Mesothelial cell of epicardium (in vitro differentiated cells): ENCODE measurements at places on chromosomes 5 and 9.

- DNase-seq, result no peak
These were observed 5.2 kb downstream of the SURF4 start for GRCh38 chr9:133370685-133371084.

- no peak for DNase-seq
These were observed 113.0 kb downstream of the VPS13A start for GRCh38 chr9:77290373-77290772.

- DNase-seq, result no peak
These were observed 398.9 kb downstream of the PLK2 start for GRCh38 chr5:58060996-58061395.

DNA sequence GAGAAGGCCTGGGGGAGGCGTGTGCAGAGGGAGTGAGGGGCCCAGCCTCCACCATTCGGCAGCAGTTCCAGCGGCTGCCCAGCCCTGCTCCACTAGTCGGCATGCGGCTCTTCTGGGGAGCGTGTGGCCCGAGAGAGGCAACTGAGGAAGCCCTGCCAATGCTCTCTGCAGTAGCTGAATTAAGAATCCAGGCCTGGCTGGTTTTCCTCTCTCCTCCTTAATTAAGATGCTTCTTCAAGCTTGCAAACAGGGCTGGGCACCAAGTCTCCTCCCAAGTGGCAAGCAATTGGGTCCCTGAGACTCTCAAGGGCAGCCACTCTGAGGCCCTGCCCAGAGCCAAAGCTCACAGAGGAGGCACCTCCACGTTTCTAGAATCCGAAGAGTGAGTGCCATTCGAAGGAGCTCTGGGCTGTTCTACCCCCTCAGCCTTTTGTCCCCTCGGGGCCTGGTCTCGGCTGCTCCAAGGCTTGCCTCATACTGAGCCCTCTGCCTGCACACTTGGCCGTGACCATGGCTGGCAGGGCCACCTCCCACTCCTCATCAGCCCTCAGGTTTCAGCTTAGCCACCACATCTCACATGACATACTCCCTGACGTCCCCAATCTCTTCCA lies 75.4 kb upstream of the LRRTM2 start:
- no peak for DNase-seq

DNA sequence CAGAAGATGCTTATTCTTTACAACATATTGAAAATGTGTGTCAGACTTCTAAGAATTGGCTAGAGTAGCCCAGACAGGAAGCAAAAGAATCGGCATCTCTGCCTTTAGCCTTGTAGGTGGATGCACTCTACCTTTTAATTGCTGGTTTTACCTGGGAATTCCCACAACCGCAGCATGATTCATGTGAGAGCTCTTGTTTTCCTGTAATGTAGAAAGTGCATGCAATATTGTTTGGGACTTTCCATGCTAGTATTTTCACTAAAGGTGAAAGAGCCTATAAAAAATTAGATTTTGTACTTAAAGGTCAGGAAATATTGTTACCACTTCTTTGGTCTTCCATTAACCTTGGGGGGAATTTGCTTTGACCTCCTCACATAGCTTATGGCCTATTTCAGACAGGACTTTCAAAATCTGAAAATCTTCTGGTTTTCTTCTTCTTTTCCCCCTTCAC lies 89.8 kb downstream of the NTRK2 start:
- no peak for DNase-seq

DNA sequence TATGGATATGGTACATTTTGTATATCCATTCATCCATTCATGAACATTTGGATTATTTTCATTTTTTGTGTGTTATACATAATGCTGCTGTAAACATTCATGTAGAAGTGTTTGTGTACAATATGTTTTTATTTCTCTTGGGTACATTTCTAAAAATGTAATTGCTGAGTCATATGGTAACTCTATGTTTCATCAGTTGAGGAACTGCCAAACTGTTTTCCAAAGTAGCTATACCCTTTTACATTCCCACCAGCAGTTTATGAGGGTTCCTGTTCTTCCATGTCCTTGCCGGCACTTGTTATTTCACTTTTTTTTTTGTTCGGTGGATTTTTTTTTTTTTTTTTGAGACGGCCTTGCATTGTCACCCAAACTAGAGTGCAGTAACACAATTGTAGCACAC lies 54.0 kb upstream of the MCCC2 start:
- no peak for DNase-seq
